Lower leg skin (tissue), 4 donors: ENCODE measurements at places on chromosomes 3 and 15.

- peak; percentile 74 for DNase-seq
Measured at GRCh38 chr3:133996251-133996661, 33.5 kb downstream of the SLCO2A1 start.

- DNase-seq = no peak
Measured at GRCh38 chr3:143321058-143321769, 201.6 kb downstream of the CHST2 start.

GRCh38 chr15:67307889-67308597 lies 53.5 kb downstream of the IQCH start:
- no peak for DNase-seq

- no peak for DNase-seq
Measured at GRCh38 chr3:49880581-49881315, 11.0 kb upstream of the CAMKV start.
